NCI-H1092 (cell line): ENCODE measurements at places on chromosomes 4 and X.

- DNase-seq, result no peak
These were observed 469.0 kb upstream of the PRKX start for GRCh38 chrX:4182408-4182806.

- DNase-seq, result no peak
These were observed 8.1 kb downstream of the ARHGAP36 start for GRCh38 chrX:131066237-131066636.

- no peak for DNase-seq
These were observed 52.9 kb upstream of the LIMCH1 start for GRCh38 chr4:41485041-41485440.

- DNase-seq, result no peak
These were observed 67.1 kb upstream of the GUCY1A1 start for GRCh38 chr4:155599596-155599995.

- no peak for DNase-seq
These were observed 43.6 kb downstream of the RTL9 start for GRCh38 chrX:110402091-110402849.

GRCh38 chr4:76782837-76783236 is 115.1 kb downstream of the SOWAHB start:
- DNase-seq, result no peak

GRCh38 chr4:25076625-25077398 is 46.1 kb upstream of the LGI2 start:
- no peak for DNase-seq

GRCh38 chr4:126959056-126959745 is 673.6 kb upstream of the INTU start:
- no peak for DNase-seq
